ENCODE measurements at places on chromosomes 1 and 21.

DNA sequence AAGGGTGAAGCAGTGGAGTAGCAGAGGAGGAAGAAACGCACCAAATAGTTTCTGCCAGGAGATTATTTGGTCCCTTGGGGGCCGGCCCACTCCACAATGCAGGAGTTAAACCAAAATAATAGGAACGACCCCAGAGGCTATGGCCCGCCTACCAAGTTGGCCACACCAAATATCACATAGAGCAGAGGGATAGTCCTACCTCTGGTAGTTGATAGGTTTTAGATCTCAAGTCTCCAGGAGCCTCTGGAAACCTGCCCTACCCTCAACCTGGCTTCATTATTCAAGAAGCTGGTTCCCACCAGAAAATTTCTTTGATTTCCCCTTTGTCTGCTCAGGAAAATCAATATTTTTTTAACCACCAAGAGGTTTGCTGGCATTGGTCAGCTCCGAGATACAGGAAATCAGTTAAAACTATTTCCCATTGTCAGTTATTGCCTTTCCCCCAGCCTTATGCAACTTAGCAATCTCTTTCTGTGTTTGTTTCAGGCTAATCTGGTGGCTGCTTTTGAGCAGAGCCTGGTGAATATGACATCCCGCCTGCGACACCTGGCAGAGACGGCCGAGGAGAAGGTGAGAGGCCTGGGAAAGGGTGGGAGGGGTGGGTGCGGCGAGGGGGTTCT is 35.5 kb upstream of the IPO9 start:
- no peak for DNase-seq

DNA sequence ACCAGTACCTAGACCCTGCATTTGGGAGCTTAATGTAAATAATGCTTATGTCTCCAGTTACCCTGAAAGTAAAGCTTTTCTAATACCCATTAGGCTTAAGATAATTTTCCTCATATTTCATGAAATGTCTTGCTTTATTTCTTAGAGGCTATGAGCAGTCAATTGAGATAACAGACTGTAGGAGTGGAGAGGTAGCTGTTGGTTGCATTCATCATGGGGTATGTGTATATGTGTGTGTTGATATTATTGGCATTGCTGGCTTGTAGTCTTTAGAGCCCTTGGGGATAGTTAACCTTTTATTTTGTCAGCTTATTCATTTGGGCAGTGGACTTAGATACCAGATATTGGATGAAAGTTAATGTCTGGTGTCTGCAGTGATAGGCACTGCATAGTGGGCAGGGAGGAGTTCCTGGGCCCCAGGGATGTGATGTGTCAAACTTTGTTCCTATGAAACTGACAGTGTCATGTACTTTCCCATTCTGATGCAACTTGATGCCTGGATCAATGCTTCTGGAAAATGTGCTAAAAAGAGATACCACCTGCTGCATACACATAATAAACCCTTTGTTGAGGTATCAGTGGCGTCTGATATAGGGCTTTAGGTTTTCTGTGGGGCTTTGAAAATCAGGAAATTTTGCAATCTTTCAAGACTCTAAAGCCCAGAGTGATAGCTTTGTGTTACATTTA is 83.9 kb downstream of the MAST2 start:
- DNase-seq, result no peak

DNA sequence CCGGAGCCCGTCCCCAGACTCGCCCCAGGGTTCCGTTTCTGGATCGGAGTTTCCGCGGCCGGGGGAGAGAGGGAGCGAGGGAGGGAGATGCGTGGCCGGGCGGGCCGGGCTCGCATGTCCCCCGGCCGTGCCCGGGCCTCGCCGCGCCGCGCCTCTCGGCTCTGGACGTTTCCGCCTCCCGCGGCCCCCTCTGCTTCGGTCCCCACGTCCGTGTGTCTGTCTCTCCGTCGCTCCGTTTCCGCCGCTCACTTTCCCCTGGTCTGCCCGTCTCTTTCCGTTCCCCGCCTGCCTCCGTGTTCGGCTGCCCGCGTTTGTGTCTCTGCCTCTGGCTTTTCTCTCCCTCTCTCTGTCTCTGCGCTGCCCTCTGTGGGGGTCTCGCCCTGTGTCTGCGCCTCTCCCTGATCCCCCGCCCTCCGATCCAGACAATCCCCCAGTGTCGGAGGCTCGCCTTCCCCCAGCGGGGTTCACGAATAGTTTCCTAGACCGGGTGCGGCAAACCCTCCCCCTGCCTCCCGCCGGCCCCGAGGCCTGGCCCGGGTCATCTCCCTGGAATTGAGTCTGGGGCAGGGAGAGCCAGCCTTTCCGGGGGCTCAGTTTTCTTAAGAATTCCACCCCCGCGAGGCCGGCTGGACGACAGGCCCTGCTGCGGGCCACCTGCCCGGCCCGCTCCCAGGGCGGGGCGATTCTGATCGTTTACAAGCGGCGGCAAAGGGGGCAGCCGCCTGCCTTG is 735 bp downstream of the NBL1 start:
- peak; percentile 43 for DNase-seq

- no peak for DNase-seq
These were observed 80.0 kb downstream of the VWA5B1 start for GRCh38 chr1:20370698-20371097.

DNA sequence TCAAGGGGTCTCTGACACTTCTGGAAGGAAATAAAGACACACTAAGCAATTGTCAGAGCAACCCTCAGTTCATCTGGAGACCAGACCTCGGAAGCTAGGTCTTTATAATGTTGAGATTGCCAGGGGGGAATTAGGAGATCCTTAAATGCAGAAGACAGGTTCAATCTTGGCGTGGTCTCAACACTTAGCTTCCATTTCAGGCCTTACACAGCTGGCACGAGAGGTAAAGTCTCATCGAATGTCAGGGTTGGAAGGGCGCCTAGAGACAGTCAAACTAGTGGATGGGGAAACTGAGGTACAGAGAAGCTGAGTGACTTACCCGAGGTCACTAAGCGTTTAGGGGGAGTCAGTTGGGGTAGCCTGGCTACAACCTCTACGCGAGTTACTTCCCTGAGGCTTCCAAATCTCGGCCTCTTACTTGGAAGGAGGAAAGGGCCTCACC is 562 bp upstream of the EPB41 start:
- DNase-seq, result no peak

DNA sequence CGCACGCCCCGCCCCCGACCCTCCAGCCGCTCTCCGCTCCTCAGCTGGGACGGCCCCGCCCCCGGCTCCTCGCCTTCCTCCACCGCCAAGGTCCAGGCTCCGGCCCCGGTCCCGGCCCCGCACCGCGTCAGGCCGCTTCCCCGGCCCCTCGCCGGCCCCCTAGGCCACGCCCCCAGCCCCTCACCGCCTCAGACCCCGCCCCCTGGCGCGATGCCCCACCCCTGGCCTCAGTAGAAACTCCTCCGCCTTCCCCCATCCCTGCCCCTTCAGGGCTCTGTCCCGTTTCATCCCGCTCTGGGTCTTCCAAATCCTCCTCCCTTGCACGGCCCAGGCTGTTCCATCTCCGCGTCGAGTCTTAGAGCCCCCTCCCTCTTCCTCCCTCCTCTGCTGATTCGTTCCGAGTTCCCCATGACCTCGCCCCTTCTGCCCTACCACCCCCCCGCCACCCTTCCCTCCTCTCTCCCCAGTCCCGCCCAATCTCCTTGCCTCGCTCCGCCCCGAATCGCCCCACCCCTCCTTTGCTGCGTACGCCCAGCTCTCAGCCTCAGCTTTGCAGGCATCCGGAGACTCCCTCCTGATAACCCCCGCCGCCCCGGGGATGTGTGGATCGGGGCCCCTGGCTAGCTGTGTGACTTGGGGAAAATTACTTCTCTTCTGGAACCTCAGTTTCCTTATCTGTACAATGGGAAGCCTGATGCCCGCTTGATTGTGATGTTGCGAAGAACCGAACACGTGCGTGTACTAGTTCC is 448 bp upstream of the ASAP3 start:
- peak; percentile 84 for DNase-seq

DNA sequence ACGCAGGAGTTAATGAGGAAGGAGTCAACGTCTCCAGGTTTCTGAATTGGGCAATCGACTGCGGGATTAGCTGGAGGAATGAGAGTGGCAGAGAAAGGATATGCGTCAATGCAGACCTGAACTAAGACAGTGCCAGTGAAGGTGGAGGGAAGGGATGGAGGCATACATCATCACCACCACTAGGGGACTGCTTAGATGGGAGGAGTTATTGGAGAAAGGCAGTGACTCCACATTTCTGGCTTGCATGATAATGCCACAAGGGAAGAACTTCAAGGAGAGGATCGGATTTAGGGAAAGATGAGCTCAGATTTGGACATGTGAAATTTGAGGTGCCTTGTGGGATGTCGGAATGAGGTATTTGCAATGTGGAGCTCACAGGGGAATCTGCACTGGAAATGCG is 17.5 kb downstream of the VASH2 start:
- peak; percentile 46 for DNase-seq

DNA sequence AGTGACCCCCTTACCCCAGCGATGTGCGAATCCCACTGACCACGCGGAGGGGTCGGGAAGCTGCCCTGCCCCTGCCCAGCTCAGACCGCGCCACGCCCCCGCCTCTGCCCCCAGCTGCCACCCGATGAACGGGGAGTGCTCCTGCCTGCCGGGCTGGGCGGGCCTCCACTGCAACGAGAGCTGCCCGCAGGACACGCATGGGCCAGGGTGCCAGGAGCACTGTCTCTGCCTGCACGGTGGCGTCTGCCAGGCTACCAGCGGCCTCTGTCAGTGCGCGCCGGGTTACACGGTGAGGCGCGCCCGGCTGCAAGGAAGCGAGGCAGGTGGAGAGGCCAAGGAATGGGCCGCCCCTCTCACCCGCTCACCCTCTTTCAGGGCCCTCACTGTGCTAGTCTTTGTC is 11.9 kb upstream of the LRRC71 start:
- DNase-seq, result no peak

DNA sequence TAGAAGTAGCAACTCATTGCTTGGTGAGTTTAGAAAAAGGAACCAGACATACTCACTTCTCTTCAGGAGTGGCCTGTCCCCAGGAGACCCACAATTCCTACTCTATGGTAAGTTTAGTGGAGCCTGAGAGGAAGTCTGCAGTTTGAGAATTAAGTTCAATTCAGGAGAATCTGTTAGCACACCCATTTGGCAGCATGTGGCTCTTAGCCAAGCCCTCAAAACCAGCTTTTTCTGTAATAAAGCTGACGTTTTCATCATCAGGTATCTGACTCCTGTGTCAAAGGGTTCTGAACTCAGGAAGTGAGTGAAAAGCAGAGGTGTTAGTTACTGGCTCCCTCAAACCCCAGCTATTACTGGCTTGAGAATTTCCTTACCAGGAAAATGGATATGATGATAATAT is 20.4 kb upstream of the RGS16 start:
- peak; percentile 43 for DNase-seq

GRCh38 chr1:13769212-13769611 is 69.2 kb downstream of the PRDM2 start:
- DNase-seq, result peak; percentile 60

GRCh38 chr1:78420181-78420580 is 70.6 kb upstream of the PTGFR start:
- DNase-seq, result no peak

- DNase-seq, result no peak
These were observed 231.2 kb downstream of the PRDM2 start for GRCh38 chr1:13931226-13931625.

- DNase-seq, result no peak
These were observed 36.8 kb upstream of the MACF1 start for GRCh38 chr1:39167632-39168209.

DNA sequence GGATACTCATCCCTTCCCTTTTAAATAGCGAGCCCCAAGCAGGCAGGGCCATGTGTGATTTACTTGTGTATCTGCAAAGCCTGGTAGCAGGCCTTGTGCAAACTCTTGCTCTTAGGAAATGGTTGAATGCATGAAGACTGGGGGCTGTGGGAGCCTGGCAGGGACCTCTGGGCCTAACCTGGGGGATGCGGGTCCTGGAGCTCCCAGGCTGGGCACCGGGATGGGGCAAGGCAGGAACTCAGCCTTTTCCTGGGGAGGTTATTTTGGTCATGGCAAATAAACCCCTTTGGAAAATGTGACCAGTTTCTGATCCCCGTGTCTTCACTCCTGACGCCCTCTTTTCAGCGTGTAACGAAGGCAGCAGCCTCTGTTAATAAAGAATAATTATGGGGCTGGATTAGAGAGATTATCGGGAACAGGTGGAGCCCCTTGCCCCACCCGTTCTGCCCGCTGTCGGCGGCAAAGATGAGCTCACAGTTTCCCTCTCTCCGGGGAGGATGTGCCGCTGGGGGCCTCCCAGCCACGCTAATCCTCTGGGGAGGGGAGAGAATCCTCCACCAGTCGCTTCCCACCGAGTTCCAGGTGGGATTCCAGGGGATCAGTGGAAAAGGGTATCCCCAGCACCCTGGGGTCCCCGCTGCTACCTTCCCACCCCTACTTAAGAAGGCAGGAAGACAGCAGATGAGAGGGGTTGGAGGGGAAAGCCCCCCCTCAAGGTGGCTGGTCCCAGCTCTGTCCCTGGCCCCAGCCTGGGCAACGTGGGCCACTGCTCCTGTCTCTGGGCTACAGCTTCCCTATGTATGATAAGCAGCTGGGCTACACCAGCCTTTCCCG is 69.7 kb upstream of the WNT4 start:
- DNase-seq, result no peak

DNA sequence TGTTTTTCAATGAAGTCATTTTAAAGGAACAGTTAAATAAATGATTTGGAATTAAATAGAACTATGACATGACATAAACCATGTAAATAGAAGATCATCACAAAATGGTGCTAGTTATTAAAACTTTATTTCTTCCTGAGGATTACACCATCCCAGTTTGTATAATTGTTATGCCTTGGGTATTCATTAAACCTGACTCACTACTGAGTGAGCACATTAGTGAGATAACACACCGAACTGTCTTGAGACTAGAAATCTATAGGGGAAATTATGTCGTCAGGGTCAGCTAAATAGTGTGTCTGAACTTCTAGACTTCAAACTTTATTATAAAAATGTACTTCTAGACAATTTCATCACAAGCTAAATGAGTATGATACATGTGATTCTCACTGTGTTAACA is 189.4 kb downstream of the NCAM2 start:
- no peak for DNase-seq

- peak; percentile 26 for DNase-seq
These were observed 47.8 kb downstream of the COL6A1 start for GRCh38 chr21:46029186-46029924.

- no peak for DNase-seq
These were observed 147.0 kb upstream of the DNAH14 start for GRCh38 chr1:224782281-224783000.

DNA sequence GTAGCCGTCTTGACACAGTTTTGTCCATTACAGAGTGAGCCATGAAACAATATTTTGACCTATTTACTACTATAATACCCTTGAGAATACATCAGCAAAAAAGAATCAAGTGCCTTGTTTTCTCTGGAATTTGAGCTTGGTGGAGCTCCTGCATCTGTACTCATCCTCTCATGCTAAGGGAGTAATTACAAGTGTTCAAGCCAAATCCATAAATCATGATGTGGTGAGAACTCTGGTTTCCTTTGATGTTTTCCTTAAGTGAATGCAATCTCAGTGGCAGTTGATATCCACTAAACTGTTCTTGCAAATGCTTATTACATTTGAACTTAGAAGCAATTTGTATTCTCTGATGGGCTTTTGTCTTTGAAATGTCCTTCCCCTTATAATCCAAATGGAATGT is 824.6 kb upstream of the TMPRSS15 start:
- no peak for DNase-seq

GRCh38 chr21:22703521-22703920 is 1705.3 kb downstream of the NCAM2 start:
- DNase-seq, result peak; percentile 37

GRCh38 chr1:157132616-157133167 is 5.5 kb downstream of the ETV3 start:
- DNase-seq, result no peak
